Stromal cell of bone marrow (primary cell): ENCODE measurements at places on chromosomes 1 and 21.

DNA sequence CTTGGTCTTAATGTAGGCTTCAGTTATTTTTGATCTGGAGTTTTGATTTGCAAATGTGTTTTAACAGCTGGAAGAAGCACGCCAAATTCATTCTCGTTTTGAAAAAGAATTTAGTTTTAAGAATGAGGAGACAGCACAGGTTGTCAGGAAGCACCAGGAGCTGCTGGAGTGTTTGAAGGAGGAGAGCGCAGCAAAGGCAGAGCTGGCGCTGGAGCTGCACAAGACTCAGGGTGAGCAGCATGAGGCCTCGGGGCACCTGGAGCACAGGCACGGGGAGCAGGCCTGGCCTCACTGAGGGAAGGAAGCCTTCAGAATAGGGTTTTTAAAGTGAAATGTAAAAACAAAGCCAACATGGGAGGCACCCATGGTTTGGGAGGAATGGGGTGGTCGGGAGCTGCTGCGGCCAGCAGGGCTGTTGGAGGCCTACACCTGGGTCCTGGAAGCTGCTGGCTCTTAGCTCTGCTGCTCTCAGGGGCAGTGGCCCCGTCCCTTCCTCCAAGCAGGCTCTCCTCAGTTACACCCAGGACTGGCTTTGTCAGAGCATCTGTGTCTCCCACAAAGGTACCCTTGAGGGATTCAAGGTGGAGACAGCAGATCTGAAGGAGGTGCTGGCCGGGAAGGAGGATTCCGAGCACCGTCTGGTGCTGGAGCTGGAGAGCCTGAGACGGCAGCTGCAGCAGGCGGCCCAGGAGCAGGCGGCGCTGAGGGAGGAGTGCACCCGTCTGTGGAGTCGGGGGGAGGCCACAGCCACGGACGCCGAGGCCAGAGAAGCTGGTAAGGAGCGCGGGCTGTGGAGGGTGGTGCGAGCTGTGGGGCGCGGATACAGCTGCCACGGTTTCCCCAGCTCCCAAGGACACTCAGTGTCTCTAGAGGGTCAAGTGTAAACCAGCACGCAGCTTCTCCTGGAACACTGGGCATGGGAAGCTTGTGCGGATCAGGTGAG is 66.9 kb downstream of the PCNT start:
- DNase-seq = no peak

GRCh38 chr1:114618606-114619005 is 37.2 kb upstream of the BCAS2 start:
- DNase-seq = no peak

DNA sequence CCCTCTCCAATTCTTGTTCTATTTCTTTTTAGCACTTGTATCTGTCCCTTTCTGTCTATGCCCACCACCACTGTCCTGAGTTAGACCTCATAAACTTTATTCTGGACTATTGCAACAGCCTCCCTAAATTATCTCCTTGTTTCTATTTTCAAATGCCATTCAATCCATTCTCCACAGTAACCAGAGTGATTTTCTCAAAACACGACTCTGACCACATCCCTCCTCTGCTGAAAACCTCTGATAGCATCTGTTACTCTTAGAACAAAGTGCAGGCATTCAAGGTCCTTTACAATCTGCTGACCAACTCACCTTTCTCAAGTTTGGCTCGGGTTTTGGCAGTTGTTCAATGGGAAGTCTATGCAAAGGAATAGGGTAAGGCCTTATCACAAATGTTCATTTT is 22.8 kb upstream of the GPX7 start:
- DNase-seq = no peak

DNA sequence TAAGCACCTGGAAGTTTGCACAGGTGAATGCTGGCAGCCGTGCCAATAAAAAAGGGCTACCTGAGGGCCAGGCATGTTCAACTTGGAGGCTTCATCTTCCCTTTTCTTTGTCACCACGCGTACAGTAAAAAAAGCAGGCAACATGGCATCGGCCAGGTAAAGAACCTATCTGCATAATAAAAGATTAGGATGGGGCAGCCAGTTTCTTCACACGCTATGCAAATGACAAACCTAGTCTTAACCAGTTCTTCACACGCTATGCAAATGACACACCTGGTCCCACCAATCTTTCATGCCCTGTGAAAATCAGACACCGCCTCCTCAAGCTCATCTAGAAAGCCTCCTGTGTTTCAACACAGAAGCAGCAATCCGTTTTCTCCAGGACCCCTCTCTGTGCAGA is 413.4 kb downstream of the HLX start:
- no peak for DNase-seq

DNA sequence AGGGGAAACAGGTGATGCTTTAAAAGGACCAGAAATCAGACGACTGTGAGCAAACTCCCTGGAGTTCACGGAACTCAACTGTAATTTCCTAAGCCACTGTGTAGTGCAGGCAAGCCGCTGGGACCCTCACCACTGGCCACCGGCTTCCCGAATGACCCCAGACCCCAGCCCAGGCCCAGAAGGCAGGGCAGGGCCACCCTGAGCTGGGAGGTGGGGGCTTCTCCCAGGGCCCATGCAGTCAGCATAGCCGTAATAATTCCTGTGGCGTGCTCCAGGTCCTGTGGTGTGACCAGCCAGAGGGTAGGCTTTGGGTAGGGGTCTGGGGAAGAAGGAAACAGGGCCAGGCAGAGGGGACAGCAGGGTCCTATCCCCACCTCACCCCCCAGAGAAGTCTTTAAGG is 3.5 kb upstream of the ARF1 start:
- no peak for DNase-seq

DNA sequence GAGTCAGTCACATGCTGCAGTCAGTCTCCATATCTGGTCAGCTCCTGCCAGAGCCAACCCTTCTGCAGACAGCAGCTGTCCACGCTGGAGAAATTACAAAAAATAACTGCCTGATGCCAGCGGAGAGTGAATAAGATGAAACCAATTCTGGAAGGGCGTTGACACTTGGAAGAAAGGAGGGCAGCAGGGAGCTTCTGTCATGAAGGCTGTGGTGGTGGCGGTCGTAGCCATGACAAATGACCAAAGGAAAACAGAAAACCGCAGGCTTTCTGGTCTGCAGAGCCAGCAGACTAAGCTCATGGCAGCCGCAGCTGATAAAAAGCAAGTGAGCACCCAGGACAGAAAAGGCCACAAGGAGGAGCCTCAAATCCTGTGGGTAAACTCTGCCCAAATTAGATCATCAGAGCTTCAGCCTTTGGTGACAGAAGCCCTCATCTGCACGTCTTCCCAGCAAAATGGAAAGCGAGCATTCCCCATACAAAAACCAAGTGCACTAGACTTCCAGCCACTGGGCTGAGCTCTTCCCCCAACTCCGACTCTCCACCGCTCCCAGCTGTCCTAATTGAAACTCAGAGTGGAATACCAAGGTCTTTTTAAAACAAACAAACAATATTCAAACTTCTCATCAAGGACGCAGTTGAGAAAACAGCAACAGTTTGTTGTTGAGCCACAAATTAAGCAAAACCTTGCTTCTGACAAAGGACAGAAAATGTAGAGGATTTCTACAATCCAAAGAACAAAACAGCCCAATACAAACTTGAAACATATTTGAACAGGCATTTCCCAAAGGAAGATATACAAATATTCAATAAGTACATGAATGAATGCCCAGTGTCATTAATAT is 28.7 kb downstream of the RSPH1 start:
- no peak for DNase-seq

- peak; percentile 83 for DNase-seq
These were observed 1.0 kb downstream of the DNAJB4 start for GRCh38 chr1:78005755-78006154.

DNA sequence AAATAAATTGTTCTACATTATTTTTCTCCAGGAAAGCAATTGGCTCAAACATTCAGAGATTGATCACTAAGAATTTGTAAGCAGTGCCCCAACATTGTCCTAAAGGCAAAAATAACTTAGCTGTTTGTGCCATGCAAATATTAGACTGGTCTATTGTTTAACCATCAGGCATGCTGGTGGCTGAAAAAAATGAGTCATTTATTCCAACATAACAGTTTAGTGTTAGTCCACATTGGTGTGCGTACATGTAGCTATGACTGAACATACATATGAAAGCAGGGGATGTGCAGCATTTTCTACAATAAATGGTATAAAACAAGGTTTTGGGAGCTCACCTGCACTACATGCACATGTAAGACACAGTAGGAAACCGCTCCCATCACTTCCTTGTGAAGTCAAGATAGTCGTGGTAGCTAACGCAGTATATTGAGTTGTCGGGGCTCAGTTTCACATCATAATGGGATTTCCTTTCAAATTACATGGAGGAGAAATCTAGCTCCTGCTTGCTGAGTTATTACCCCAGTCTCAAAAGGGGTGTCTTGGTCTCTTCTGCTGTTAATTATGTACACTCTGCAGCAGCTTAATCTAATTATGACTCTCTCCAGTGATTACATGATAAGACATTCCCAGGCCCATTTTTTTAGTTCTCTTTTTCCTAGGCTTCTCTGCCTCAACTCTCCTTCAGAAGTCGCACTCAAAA is 199.4 kb downstream of the LYPLAL1 start:
- DNase-seq = no peak

GRCh38 chr1:5427026-5427613 is 565.1 kb downstream of the NPHP4 start:
- no peak for DNase-seq

GRCh38 chr1:228142155-228142691 is 2.1 kb downstream of the GUK1 start:
- no peak for DNase-seq

- DNase-seq = no peak
These were observed 101.2 kb downstream of the NFIA start for GRCh38 chr1:61183471-61184039.

- DNase-seq = peak; percentile 41
These were observed 8.1 kb upstream of the LMX1A start for GRCh38 chr1:165364568-165365133.

DNA sequence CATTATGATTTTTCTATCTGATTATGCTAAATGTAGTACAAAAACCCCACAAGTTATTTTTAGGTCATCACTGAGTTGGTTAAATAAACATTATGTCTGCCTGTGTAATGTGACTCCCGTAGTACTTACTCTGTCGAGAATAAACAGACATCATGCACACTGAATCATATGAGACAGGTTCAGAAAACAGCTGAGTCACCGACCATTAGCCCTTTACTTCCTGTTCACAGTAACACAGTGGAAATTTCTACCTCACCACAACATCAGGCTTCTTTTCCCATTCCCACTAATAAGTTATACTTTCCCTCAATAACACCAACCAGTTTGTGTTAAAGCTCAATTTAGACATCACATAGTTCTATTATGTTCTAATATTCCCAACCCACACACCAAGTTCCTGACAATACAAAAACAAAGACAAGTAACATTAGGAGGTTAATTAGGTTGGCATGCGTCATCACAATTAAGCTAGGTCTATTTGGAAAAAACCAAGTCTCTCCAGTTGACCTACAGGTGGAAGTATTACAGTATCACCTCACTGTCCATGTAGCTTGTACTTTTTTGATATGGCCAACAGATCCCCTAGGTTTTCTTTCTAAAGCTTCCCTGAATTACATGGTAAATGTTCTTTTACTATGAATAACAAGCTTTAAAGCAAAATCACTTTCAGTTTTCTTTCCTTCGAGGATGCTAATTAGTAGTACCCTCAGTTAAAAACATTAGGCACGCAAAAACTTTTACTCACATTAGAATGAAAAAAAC is 154.2 kb downstream of the EIF4G3 start:
- DNase-seq = peak; percentile 99

DNA sequence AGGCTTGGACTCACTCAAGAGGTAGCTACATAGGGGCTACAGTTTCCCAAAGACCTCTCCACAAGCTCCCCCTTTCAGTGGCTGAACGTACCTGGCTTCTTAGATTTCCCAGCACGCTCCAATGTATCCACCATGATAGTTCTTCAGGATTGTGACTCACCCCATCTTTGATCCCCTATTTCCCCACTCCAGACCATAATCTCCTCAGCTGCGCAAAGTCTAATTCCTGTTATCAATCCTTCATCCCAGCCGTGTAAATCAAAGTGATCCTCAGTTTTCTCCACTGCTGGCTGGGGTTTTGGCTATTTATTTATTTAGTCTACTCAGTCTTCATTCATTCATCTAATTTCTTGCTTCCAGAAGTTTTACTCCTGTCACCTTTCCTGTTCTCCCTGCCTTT is 13.1 kb upstream of the CTPS1 start:
- no peak for DNase-seq

DNA sequence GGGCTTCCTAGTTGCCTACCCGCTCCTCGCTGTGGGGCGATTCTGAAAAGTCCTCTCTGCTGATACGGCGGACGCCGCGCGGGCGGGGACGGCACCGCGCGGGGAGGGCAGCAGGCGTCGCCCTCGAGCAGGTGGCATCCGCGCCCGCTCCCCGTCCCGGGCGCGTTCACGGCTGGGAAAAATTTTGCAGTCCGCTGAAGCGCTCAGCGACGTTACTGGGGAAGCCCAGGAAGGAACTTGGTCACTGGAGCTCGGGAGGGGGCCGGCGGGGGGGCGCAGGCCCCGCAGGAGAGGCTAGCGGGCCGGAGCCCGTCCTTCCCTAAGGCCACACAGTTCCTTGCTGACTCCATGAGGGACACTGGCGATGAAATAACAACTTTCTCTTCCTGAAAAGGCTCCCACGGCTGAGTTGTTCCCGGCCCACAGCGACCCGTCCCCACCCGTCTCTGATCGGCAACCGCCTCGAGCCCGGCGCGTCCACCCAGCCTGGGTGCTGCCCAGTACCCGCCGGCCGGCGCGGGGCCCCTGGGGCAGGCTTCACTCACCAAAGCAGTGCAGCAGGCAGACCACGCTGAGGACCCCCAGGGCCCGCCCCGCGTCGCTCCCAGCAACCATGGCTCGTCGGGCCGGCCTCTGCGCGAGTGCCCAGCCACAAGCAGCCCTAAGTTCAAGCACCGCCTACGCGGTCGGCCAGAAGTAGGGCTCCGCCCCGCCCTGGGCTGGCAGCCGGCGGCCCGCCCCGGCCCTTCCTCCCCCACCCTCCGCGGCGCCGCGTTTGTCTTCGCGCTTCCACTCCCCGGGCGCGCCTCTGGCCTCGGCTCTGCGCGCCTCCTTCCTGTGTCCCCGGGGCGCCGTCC is at the start of gene CD58:
Gene CD58 (minus strand): TSS at position 669 of the 857 bp plus-strand sequence. CDS start 54 bp downstream, at position 615.
- peak; percentile 68 for DNase-seq

DNA sequence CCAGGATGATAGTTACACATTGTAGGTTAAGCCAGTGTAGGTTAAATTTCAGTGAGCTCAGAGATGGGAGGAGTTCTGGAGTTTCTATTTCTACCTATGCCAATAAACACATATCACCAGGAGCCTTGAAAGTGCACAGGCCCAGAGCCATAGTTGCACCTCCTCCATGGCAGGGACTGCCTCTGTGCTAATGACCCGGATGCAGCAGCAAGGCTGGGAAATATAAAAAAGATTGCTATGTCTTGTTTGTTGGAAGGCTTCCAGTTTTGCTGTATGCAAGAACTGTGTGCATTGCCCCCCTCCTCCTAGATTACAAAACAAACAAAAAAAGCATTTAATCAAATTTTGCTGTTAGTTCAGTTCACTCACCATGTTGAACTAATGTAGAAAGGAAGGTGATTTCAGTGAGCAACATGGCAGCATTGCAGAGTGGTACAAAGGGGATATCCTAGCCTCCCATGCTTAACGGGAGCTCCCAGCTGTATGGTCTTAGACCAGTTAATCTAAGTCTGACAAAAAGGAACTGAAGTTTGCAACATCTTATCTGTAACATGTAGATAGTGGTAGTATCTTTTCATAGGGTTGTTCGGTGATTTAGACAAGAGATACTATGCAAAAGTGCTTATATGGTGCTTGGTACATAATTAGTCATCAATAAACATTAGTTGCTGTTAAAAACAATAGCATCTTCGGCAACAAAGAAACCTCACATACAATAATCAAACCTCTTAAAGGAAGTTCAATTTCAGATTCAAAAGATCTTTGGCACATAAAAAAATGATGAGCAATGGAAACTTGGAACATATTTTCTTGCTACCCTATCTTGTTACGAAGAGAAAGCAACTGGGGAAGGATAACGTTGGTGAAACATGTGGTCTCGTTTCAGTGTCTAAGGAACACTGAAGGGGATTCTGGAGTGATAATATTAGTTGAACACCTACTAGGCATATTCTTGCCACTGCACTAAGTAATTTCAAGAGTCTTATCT is 309.5 kb downstream of the ASTN1 start:
- no peak for DNase-seq
